Ureter (tissue), 1 donor: ENCODE measurements at places on chromosomes 5 and 9. TPM values are rescaled to one million over a fixed set of nuclear protein-coding genes. Genes with fewer than 3 reads are reported as not detected.

- no peak for DNase-seq
Measured at GRCh38 chr5:119275601-119276173, 80.1 kb upstream of the TNFAIP8 start.

GRCh38 chr5:40171971-40172370, 507.7 kb upstream of the PTGER4 start:
- no peak for DNase-seq

DNA sequence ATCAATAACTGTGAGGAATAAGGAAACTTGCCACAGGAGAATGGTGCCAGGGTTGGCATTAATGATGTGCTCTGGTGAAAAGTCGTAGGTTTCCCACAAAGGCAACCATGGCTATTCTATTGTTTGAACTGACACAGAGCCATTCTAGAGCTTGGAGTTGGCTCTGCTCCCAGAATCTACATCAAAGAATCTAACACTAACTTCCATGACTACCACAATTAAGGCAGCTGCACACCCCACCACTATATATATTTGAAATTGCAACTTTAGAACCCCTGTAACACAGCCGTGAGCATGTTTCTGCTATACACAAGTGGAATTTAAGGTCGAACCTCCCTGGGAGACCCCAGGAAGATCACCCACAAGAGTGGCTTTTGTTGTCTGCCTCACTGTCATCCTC, 89.7 kb upstream of the CCDC152 start:
- no peak for DNase-seq

DNA sequence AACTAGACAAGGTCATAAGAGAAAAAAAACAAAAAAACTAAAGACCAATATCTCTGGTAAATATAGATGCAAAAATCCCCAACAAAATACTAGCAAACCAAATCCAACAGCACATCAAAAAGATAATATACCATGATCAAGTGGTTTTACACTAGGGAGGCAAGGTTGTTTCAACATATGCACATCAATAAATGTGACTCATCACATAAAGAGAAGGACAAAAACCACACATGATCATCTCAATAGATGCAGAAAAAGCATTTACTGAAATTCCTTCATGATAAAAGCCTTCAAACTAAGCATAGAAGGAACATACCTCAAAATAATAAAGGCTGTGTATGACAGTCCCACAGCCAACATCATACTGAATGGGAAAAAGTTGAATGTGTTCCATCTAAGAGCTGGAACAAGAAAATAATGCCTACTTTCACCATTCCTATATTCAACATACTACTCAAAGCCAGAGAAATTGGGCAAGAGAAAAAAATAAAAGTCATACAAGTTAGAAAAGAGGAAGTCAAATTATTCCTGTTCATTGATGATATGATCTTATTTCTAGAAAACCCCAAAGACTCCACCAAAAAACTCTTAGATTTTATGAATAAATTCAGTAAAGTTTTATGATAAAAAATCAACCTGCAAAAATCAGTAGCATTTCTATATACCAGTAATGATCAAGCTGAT, 72.2 kb upstream of the FAM169A start:
- DNase-seq = no peak

DNA sequence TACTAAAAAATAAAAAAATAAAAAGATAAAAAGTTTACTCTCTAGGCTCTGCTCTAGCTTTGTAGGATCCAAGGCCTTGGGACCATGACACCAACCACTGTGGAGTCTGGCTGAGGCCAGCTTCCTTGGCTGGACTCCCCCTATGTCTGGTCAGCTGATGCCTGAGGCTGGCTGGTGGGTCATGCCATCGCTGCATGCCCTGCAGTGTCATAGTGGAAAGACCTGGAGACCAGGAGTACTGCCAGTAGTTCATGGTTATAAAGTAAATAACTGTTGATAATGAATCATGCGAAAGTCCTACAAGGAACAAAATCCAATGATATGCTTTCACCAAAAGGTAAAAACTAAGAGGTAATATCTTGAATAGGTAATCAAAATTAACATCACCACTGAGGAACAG, 43.2 kb downstream of the GARNL3 start:
- DNase-seq = no peak

DNA sequence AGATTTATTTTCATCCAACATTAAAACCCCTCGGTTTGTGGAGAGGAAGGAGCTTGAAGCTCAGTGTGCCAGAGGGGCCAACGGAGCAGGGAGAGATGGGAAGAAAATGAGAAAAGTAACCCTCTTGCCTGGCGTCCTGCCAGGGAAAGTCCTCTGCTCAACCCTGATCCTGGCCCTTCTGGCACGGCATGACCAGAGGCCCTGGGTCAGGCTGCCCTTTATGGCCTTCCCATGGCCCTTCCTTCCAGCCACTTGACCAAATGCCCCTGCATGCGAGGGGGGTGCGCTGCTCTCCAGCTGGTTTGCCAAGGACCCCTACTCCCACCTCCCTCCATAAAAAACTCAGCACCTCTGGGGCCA, 43.8 kb downstream of the SPRY4 start:
- DNase-seq = no peak

DNA sequence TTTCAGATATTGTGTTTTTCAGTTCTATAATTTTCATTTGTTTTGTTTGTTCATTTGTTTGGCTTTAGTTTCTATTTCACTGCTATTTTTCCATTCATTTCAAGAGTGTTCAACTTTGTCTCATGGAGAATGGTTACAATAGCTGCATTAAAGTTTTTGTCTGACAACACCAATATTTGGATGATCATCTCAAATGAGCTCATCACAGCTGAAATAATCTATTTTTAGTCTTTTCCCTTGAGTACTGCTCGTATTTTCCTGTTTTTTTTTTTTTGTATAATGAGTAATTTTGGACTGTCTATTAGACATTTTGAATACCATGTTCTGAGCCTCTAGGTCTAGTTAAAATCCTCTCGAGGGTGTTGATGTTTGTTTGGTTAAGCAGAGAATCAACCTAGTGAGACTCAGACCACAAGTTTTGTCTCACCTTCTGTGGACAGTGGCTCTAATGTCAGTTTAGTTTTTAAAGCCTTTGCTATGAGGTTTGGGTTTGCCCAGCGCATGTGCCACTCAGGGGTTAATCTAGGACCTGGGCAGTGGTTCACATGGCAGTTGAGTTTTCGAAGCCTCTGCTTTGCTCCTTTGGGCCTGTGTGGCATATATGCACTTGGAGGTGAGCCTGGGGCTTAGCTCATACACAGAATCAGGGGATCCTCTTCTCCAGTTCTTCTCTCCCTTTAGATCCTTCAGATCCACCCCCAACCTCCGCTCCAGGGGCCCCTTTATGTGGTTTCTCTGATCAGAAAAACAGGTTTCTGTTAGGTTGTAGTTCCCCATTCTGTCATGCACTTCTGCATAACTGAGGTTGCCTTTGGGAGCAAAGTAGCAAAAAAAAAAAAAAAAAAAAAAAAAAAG, 79.8 kb downstream of the ARSB start:
- no peak for DNase-seq

DNA sequence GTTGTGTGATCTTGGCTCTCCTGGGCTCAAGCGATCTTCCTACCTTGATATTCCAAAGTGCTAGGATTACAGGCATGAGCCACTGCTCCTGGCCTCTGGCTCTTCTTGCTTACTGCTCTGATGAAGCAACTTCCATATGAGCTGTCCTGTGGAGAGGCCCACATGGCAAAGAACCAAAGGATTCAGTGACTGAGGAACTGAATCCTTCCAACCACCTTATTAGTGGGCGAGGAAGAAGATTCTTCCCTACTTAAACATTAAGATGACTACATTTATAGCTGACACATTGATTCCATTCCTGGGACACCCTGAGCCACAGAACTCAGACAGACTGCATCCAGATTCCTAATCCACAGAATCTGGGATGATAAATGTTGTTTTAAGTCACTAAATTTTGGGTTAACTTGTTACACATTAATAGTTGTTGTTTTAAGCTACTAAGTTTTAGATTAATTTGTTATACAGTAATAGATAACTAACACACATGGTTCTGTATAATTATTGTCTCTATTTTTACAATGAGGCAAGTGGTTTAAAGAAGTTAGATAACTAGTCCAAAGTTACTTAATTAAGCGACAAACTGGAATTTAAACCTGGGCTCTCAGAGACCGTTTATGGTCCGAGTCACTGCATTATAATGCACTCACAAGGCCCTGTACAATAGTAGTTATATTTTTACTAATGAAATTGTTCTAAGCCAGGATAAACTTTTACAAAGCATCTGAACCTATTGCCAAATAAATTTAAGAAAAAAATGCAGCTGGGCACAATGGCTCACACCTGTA, 16.7 kb upstream of the SLCO4C1 start:
- DNase-seq = no peak

DNA sequence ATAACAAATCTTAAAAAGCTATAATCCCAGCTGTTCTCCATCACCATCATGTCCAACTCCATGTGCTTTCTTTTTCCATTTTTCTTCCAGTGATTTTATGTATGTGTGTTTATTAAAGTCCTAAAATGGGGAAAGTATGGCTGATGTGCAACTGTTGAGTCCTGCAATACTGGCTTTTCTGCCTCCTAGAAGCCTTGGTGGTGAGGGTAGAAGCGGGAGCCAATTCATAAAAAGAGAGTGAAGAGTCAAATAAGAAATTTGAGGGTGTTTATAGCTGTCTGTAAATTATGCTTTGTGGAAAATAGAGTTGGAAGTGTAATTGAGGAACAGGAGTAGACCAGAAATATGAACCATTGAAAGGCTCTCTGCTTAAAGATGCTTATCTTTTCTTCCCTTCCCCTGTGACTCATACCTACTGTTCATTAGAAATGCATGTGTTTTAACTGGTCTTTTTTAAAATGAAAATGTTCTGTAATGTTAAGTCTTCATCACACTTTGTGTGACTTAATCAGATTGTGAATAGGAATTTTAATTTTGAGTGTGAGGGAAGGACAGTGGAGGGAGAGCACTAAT, 80.1 kb downstream of the ZCCHC7 start:
- no peak for DNase-seq

DNA sequence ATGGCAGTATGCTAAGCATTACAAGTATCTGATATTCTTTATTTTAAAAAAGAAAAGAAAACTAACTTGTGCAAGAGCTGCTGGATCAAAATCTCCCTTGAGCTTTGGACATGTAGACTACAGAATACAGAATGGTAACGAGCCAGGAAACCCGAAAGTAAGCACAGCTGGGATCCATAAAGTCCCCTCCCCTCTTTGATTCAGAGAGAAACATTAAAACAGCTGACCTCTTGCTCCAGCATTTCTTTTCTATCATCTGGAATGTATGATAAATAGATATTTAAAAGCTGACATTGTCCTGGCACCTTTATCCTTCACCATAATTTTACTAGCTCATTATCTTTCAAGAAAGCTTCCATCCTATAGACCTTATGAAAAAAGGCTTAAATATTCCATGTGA, 28.2 kb upstream of the LPAR1 start:
- DNase-seq = no peak

MGAT1 gene
- 151 TPM for total RNA-seq

ZBED3 gene
- total RNA-seq = 14.7 TPM

SMIM33 gene
- not detected for total RNA-seq
